Cerebellar nuclear complex (tissue), 1 donor: ENCODE measurements at places on chromosomes 1 and 21.

DNA sequence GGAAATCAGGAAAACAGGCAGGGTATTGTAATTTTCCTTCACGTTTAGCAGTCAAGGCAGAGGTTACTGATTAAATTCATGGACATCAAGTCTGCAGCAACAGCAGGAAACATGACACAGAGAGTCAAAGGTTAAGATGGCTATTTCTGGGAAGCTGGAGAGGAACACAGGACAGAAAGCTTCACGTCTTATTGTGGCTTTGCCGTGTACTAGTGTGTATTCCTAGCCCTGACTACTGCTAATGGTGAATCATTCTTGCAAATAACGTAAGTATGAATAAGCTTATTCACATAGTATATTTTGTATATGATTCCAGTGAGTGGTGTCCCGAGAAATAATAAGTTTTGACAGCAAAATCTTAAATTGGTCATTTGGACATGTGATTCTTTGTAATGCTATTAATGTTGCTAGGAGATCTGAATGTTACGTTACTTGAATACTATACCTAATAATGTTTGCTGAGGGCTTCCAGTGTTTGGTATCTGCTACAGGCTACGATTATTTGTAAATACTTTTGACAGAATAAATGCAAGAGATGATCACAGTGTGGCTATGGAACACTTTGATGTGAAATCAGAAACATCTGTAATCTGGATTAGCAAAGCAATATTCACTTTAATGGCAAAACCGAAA is 77.4 kb downstream of the DISP1 start:
- DNase-seq = no peak

DNA sequence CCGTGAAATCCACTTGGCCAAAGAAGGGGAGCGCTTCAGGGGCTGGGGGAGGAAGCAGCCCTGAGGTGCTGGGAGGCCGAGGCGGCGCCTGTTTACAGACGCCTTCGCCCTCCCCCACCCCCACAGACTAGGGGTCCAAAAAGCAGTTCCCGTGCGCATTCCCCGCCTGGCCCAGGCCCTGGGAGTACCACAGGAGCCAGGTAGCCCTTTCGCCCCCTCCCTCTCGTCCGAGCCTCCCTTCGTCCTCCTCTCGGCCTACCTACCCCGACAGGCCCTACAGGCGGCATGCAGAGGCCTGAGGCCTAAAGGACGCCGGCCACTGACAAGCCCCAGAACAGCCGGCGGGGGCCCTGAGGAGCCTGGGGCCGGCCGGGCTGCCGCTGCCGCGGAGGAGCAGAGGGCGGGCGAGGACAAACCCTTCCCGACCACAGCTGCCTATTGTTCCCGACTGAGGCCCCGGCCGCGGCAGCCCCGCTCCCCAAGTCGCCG is 522 bp downstream of the RC3H1 start:
- DNase-seq = no peak

DNA sequence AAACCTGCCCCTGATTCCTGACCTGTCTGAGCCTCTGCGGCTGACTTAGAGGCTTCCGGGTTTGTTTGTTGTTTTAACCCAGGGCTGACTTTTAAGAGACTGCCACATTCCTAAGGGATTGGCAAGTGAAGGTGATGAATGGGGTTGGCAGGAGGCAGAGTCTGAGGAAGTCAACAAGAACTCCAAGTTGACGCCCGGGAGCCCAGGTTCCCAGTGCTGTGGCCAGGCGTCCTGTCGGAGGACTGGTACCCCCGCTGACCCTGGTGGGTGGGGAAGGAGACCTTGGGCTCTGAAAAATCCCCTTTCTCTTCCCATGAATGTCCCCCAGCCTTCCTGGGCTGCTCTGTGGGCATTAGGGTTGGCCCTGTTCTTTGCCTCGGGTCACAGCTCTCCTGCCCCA is 19.7 kb upstream of the EPS8L3 start:
- DNase-seq = no peak

- DNase-seq = no peak
Observed at GRCh38 chr1:157000686-157001085, 44.9 kb downstream of the ARHGEF11 start.

DNA sequence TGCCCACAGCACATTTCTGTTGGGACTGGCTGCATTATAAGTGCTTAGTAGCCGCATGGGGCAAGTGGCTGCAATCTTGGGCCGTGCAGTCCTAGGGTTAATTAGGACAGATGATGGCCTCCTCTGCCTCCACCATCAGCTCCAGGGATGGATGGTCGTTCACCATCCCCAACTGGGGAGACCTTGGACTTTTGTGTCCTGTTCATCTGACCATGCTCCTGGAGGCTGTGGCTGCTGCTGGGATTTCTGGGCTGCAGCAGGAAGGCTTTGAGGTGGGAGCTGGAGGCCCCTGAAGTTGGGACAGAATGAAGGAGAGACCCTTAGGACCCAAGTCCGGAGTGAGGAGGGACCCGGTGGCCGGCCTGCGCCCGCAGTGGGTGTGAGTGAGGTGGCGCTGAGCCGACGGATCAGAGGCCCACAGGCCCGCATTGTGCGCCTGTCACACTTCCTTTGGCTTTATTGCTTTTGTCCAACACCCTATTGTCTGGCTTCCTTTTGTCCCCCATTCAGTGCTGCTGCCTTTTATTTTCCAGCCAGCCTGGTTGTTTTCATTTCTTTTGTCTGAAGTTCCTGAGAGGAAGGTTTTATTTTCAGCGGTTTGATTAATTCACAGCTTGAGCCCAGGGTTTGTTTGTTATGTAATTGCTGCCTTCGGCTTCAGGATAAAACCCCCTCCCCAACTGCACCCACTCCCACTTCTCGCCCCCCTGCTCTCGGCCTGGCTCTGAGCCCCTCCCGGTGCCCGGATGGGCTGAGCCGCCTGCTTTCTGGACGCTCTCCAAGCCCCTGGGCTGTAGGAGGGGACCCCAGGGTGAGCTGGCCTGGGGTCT is 35.6 kb downstream of the SOX13 start:
- no peak for DNase-seq

DNA sequence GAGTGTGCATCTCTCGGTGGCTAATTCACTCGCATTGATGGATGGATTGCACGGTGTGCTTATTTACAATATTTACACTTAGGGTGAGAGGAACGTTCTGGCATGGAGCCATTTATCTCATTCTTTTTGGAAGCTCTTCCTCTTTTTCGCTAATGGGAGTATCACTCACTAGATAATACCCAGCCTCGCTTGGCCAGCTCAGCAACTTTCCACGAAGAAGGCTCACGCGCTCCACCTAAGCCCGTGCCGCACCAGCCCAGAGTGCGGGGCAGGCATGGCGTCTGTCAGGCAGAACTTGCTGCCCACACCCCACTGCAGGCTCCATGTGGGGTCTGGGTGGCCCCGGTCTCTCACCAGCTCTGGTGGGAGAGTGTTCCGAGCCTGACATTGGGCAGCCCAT is 484.9 kb downstream of the NPHP4 start:
- no peak for DNase-seq

- no peak for DNase-seq
Observed at GRCh38 chr1:4033713-4034112, 133.6 kb upstream of the C1orf174 start.

GRCh38 chr21:46486481-46487126 is 27.9 kb downstream of the DIP2A start:
- DNase-seq = no peak

- DNase-seq = no peak
Observed at GRCh38 chr1:8318436-8318835, 522 bp downstream of the SLC45A1 start.

- no peak for DNase-seq
Observed at GRCh38 chr1:82045221-82045620, 244.5 kb downstream of the ADGRL2 start.

GRCh38 chr1:179661018-179661417 is 69.4 kb downstream of the TDRD5 start:
- no peak for DNase-seq

- no peak for DNase-seq
Observed at GRCh38 chr1:223708001-223708359, 4.4 kb upstream of the CAPN2 start.

- no peak for DNase-seq
Observed at GRCh38 chr1:8563944-8564537, 246.1 kb downstream of the SLC45A1 start.

- DNase-seq = no peak
Observed at GRCh38 chr1:246658567-246658966, 65.6 kb upstream of the SCCPDH start.

- DNase-seq = no peak
Observed at GRCh38 chr1:38187552-38187951, 141.0 kb upstream of the POU3F1 start.

GRCh38 chr1:182139496-182139895 is 78.0 kb upstream of the ZNF648 start:
- no peak for DNase-seq

- DNase-seq = no peak
Observed at GRCh38 chr1:9668080-9668479, 16.5 kb downstream of the PIK3CD start.

- DNase-seq = no peak
Observed at GRCh38 chr1:7043719-7044535, 258.7 kb downstream of the CAMTA1 start.

- DNase-seq = no peak
Observed at GRCh38 chr1:47866601-47867437, 130.4 kb downstream of the TRABD2B start.

DNA sequence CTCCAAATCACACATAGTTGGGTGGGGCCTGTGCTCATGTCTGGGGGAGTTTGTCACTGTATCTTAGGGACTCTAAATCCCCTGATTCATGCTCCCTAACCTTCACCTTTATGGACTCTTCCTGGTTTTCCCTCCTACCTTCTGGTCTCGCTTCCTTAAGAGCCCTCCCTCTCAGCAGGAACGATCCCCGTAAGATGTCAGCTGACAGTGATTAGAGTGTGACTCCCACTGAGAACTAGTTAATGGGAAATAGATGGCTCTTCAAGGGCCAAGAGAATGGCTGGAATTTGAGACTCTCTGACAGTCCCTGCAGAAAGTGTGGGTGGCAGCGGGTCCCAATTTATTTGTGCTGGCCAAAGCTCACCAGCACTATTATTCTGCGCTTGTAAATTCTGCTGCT is 22.0 kb downstream of the LYPD8 start:
- no peak for DNase-seq

DNA sequence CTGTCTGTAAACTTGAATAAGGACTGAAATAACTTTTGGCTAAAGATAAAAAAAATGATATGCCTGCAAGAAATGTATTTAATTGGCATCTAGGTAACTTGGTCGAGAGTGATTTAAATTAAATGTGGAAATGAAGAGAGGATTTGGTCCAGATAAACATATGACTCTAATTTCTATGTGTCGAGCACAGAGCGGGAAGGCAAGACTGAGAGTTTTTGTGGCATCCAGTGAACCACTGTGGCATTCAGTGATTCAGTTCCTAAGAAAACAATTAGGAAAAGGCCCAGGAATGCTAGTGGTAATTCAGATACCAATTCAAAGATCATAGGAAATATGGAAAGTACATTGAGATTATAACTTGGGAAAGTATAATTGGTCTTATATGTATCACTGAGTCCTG is 39.6 kb downstream of the PDE4B start:
- no peak for DNase-seq

DNA sequence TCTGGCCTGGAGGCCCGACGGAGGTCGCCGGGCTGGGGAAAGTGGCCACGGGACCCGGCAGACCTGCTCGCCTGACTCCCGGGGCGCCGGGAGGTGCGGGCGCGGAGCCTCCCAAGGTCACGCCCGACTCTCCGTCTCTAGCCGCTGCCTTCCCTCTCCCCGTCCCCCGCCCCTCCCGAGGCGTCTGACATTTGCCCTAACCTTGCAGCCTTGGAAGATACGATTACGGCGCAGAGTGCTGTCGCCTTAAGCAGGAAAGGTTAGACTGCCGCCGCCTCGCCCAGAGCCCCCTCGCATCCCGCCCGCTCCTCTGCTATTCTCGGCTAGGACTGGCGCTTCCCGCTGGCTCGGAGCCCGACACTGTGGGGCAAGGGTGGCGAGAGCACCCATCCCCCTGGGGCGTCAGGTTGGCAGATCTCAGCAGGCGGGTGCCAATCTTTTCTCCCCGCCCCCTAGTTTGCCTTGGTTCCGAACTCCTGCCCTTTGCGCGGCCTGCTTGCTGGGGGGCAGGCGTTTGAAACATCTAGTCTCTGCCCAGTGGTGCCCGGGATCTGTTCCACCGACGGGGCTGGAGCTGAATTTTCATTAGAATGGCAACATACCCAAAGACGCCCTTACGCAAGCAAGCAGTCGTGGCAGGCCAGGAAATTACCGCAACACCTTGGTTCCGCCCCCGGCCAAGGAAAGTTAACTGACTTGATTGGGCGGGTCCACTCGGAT is 835 bp downstream of the PGM1 start:
- DNase-seq = no peak

DNA sequence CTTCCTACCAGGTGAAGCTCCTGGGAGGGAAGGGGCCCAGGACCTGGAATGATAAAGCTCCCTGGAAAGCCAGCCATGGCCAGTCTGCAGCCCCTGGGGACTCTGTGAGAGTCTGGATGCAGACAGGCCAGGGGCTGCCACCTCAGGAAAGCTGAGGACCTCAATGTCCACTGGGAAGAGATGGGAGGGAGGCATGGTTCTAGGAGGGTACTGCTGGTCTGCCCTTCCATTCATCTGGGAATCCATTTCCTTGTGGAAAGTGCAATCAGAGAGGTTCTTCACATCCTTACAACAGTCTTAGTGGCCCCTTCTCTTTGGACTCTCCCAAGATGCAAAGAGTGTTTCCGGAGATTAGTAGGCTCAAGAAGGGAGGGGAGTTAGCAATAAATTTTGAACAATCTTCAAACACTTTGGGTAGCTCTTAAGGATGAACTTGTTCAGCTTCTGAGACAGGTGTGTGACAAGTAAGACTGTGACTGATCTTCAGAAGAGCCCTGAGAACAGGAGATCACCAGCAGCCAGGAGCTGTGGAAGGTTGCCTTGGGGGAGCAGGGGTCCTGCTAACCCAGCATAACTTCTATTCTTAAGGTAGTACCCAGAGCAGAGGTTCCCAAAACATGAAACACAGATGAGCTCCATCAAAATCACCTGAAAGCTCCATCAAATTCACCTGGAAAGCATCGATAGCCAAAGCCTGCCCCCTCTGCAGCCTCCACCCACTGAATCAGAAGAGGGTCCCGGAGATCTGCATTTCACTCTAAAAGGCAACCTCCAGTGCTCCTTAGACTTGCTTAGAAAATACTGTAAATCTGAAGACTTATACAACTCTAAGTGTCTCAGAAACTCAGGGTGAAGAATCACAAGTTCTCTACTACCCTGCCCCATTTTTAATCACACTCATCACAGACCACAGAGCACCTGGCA is 616 bp upstream of the LAX1 start:
- DNase-seq = no peak

DNA sequence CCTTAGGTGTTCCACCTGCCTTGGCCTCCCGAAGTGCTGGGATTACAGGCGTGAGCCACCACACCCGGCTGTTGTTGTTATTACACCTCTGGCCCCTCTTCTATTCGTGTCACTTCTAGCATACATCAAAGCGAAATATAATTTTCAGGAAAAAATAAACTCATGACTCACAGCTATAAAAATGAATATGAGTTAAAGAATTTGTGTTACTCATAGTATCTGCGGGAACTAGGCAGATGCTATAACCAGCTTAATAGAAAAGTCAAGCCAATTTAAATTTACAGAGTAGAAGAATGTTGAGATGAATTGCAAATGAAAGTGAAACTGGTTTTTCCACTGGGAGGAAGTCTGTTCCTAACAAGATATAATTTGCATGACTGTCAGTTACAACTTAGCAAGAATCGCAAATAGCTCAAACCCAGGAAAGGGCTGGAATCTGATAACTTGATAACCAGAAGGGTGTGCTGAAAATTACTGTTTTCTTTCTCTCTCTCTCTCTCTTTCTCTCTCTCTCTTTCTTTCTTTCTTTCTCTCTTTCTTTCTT is 11.2 kb downstream of the OR2W3 start:
- DNase-seq = no peak

- no peak for DNase-seq
Observed at GRCh38 chr1:202585590-202585933, 124.7 kb downstream of the SYT2 start.

GRCh38 chr1:109639841-109640184 is 16.1 kb upstream of the GSTM4 start:
- no peak for DNase-seq
